GM10248 (cell line): ENCODE measurements at places on chromosomes 7 and 10.

- DNase-seq: no peak
Observed at GRCh38 chr10:59346321-59346720, 16.0 kb downstream of the FAM13C start.

GRCh38 chr7:159095979-159096411 is 48.7 kb downstream of the VIPR2 start:
- no peak for DNase-seq

DNA sequence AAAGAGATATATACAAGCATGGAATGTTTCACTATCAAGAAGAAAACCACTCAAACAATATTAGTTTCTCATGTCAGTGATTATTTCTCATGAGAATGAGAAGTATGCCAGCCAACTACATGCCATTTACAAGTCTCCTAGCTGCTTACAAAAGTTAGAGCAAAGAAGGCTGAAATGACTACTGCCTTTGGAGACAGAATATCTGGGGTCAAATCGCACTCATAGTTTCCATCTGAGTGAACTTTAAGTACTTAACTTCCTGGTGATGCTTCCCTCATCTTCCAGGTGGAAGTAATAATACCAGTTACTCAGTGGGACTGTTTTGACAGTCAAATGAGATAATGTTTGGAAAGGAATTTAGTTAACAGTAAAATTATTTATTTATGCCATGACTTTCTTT is 42.0 kb upstream of the RHOBTB1 start:
- no peak for DNase-seq

DNA sequence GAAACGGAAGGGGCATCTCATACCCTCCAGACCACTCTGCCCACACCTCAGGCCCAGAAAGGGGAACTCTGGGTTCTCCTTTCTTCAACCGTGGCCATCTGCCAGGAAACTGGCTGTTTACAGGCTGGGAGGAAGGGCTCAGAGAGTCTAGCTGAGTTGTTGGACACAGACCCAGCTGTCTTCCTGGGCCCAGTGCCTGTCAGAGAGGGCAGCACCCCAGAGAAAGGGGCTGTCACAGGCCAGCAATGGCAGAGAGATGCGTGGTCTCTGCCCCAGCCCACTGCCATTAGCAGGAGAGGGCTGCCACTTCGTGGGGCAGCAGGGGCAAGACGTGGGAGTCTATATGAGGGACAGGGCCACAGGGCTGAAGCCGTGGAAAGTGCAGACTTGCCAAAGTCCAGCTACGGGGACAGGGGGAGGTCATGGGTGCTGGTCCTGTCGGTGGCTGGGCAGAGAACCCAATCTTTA is 11.0 kb downstream of the GRID1 start:
- DNase-seq: no peak

- no peak for DNase-seq
Observed at GRCh38 chr10:16819026-16819425, 1.8 kb upstream of the RSU1 start.

DNA sequence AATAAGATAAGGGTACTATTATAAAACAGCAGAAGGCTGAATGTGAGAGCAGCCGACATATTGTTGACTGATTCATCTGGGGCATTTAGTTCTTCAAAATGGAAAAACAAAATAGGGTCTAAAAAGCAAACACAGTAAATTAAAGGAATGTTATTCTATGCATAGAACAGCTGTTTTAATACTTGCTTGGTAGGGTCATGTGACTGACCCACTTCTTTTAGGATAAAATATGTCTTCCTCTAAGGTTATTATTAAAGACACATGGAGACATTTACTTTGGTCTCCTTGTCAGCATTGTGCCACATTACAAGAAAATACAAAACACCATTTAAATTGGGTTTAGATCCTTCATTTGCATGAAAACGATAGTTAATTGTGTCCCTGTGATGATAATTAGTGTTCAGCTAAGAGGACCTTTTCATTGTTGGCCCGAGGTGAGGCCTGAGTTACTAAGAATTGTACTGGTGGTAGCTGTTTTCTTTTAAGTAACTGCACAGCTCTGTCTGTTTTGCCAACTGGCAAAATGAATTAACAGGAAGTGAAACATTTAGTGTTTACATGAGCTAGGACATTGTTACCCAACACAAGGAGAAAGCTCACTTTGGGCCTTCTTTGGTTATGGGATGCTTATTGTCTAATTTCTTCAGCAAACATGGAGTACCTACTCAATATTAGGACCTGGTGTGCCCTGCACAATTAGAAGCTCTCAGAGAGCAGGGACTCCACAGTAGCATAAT is 764.4 kb downstream of the LRMDA start:
- no peak for DNase-seq

- no peak for DNase-seq
Observed at GRCh38 chr10:130806426-130806825, 505.1 kb downstream of the TCERG1L start.

GRCh38 chr10:70552586-70552985 is 50.0 kb downstream of the PRF1 start:
- no peak for DNase-seq

- no peak for DNase-seq
Observed at GRCh38 chr10:11125004-11125403, 107.3 kb downstream of the CELF2 start.

GRCh38 chr7:142785841-142786250 is 15.1 kb downstream of the PRSS2 start:
- no peak for DNase-seq

GRCh38 chr7:26860361-26860760 is 4.0 kb downstream of the SKAP2 start:
- no peak for DNase-seq

DNA sequence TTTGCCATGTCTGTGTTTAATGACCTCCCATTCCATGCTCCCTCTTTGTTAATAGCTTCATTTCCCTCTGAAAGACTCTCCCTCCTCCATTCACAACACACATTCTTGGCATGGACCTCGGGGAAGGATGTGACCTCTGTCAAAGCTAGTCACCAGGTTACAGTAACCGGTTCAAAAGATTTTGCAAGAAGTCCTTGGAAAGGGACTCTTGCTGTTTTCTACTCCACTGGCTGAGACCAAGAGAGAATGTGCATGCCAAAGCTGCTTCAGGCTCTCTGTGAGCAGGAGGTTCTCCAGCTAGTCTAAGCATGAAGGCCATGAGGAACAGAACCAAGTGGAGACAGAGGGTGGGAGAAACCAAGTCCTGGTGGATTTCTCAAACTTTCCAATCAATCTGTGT is 732.6 kb downstream of the CCSER2 start:
- no peak for DNase-seq

DNA sequence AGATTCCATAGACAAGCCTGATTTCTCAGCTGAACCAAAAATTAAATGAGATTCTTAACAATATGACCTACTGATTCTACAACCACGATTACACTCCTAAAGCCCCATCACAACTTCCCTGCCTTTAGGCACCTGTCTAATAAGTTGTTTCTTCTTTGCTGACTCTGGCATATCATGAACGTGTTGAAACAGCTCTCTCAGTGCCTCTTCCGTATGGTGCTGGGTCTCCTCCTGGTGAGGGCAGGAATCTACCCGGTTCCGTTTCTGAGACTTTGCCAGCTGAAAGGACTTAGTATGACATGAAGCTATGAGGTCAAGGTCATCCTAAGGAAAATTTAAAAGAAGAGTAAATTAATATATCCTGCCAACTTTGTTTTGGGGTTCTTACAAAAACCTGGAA is 48.6 kb downstream of the ARHGAP19 start:
- no peak for DNase-seq

- DNase-seq: no peak
Observed at GRCh38 chr10:99673492-99673891, 14.2 kb downstream of the ENTPD7 start.

DNA sequence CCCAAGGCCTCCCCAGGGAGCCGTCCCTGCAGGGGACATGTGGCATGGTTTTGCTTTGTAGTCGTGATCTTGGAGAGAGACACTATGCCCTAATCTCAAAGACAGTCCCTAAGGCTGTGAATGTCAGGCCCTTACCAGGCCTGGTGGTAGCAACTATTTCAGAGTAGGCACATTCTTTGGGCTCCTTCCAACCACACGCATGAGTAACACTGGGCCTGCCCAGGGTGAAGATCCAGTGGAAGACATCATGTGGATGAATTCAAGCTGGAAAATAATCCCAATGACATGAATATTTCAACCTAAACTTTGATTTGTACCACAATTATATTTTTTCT is 39.5 kb upstream of the INSIG1 start:
- DNase-seq: no peak

- DNase-seq: no peak
Observed at GRCh38 chr10:12321641-12322040, 27.7 kb upstream of the CAMK1D start.

- no peak for DNase-seq
Observed at GRCh38 chr7:42250411-42250810, 13.4 kb upstream of the GLI3 start.

GRCh38 chr10:71427246-71427645 is 30.5 kb downstream of the CDH23 start:
- DNase-seq: no peak

GRCh38 chr10:69494626-69495558 is 43.6 kb downstream of the TSPAN15 start:
- no peak for DNase-seq

- no peak for DNase-seq
Observed at GRCh38 chr10:13993169-13993568, 337.6 kb downstream of the FRMD4A start.

DNA sequence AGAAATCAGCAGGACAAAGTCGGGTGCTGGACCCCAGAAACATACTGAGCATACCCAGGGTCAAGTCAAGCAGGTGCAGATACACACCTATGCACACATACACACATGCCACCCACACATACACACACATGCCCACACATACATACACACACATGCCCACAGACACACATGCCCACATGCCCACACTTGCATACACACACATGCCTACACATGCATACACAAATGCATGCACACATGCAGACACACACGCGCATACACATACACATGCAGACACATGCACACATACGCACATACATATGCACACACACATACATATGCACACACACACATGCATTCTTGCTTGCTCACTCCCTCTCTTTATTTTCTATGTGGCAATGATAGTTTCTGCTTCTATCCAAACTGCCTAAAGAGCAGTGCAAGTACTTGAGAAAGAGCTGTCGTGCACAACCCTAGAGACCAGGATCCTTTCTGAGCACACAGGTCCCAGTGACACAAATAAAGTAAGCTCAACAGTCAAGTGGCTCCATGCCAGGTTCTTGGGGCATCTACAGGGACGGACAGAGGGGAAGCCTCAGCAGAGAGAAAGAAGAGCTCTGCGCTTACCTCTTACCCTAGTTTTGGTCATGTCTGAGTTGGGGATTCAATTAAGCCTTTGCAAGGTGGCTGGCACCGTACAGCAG is 83.7 kb downstream of the EBF3 start:
- no peak for DNase-seq

DNA sequence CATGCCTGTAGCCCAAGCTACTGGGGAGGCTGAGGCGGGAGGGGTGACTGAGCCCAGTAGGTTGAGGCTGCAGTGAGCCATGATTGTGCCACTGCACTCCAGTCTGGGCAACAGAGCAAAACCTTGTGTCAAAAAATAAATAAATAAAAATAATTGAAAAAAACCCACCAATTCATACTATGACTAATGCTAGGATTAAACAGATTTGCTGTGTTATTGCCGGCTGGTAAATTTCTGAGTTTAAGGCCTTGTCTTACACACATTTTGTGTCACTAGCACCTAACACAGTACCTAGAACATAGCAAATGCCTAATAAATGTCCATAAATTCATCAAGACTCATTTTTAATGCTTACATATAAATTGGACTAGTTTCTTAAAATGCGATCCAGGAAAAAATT is 8.7 kb downstream of the ESYT2 start:
- DNase-seq: no peak

DNA sequence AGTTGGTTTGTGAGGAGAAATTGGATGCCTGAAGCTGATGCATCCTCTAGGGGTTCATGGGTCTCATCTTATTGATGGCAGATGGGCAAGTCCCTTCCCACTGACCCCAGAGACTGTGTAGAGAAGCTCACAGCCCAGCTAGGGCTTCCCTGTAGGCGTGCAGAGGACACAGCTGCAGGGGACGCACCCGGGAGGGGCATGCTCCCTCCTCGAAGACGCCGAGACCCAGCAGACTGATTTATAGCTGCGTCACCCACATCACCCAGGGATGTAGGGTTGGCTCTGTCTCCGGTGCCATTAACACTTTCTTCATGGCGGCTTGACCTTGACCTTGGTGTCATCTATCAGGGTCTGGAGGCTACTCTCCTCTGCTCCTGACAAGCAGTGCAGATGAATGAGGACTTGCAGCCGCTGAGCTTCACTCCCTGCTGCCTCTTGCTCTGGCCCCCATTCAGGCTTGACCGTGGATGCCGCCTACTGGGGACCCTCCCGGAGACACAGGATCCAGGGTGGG is 549.7 kb downstream of the TCERG1L start:
- no peak for DNase-seq

DNA sequence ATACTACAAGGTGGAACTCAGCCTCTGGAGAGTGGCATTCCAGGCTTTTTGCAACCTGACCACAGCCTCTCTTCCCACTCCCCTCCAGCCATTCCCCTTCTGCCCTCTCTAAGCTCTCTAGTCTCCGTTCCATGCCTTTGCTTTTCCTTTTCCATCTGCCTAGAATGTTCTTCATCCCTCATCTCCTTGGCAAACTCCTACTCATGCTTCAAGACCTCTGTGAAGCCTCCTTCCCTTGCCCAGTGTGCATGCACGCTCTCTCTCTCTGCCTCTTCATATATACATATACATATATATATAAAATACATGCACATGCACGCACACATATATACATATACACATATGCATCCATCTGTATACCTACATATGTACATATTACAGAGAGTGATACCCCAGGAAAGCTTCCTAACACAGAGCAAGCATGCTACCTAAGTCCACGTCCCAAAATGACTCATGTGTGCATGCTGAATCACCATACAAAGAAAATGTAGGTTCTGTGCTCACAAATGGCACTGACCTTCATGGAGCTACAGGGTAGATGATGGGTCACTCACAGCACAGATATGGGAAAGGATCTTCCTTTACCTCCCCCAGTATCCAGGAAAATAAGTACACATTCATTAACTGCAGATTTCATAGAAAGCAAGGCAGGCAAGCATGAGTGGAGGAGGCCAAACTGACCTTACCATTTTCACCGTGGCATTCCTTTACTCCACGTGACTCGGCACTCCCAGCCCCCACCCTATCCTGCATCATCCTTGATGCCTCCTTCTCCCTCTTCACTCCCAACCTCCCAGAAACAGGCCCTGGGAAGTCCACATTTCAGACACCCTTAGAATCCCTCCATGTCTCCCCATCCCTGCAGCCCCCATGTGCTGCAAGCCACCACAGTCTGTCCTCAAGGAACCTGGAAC is 238.4 kb upstream of the ZMIZ1 start:
- no peak for DNase-seq

DNA sequence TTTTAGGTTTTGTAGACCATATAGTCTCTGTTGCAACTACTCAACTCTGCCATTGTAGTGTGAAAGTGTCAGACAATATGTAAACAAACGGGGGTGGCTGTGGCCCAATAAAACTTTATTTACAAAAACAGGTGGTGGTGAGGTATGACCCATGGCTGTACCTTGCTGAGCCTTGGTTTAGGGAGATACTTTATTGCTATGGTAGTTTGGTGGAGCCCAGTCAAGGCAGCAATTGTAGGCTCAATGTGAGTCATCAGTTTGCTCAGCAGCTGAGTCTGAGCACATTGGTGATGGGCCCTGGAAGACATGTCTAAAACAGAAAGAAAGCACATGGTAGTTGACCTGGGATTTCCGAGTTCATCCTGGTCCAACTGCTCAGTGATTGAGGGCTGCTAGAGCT is 242.5 kb downstream of the REEP3 start:
- DNase-seq: no peak

GRCh38 chr10:66762218-66762729 is 163.6 kb upstream of the LRRTM3 start:
- DNase-seq: no peak
